Prostate gland (tissue), 2 donors: ENCODE measurements at places on chromosomes 4 and X. TPM values are rescaled to one million over a fixed set of nuclear protein-coding genes. Genes with fewer than 3 reads are reported as not detected.
A peak's percentile ranks its signal among the peaks of the same experiment; 100 is the strongest.

DNA sequence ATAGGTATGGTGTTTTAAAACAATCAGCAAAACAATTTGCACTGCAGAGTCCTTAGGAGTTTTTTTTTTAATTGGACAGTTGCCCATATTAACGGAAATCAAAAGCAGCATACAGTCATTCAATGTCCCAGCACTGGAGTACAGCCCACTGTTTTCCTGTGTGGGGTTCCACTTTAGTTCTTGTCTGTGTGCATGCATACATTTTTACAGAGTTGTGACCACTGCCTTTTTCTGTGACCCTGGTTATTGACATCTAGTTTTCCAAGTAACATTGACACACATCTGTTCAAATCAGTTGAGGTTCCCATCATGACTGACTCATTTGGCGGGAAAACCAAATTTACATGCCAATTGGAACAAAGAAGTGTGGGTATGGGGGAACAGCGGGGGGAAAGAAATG lies 83.3 kb downstream of the HPRT1 start:
- no peak overlapping the region for H3K27ac ChIP-seq
- H3K4me1 ChIP-seq = no peaks in the 10 kb centered on the region

GRCh38 chr4:33518856-33519255 lies 2725.5 kb downstream of the ARAP2 start:
- no peak for DNase-seq
- no peaks in the 10 kb centered on the region for H3K36me3 ChIP-seq
- H3K27ac ChIP-seq = no peak overlapping the region
- no peaks in the 10 kb centered on the region for H3K27me3 ChIP-seq
- H3K4me3 ChIP-seq = no peak overlapping the region
- H3K4me1 ChIP-seq = no peaks in the 10 kb centered on the region

The ALB gene
- 9.0 TPM for total RNA-seq

- H3K36me3 ChIP-seq = no peaks in the 10 kb centered on the region
- no peak for DNase-seq
- no peaks in the 10 kb centered on the region for H3K27me3 ChIP-seq
- no peak overlapping the region for H3K27ac ChIP-seq
- no peak overlapping the region for H3K4me3 ChIP-seq
Measured at GRCh38 chrX:15059474-15059873, 186.3 kb downstream of the MOSPD2 start.

DNA sequence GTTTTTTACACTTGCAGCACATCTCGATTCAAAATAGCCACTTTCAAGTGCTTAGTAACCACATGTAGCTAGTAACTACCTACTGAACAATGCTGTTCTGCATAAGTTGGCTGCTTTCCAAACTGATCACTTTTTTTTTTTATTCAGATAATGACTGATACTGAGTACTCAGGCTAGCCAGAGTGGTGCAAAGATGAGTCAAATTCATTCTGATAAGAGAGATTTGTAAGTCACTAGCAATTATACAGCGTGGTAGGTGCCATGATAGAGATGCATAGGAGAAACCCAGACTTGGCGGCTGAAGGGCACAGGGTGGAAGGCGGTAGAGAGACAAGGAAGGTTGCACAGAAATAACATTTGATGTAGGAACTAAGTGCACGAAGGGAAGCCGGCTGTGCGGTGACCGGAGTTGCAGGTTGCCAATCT lies 357 bp upstream of the IGBP1 start:
- H3K4me3 ChIP-seq = peak overlapping the region; percentile 52
- no peaks in the 10 kb centered on the region for H3K36me3 ChIP-seq
- no peaks in the 10 kb centered on the region for H3K4me1 ChIP-seq
- no peaks in the 10 kb centered on the region for H3K27me3 ChIP-seq
- peak overlapping the region; percentile 75 for H3K27ac ChIP-seq
- DNase-seq = no peak

The AKAP4 gene
- 19.0 TPM for total RNA-seq

DNA sequence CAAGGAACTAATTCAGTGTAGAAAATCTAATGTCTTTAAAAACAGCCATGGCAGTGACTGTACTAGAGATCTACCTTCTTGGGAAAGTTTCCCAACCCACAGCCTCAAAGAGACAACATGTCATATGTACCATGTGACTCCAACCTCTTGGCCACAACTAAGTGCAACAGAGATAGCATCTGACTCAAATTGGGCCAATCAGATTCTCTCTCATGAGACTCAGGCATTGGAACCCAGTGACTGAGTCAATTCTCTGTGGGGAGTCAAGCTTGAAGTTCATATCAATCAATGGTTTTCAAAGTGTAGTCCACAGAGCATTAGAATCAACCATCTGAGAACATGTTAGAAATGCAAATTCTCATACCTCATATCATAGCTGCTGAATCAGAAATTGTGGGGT lies 123.3 kb downstream of the MBNL3 start:
- no peaks in the 10 kb centered on the region for H3K36me3 ChIP-seq
- H3K27ac ChIP-seq = no peak overlapping the region
- H3K4me3 ChIP-seq = no peak overlapping the region
- no peaks in the 10 kb centered on the region for H3K27me3 ChIP-seq

- no peak overlapping the region for H3K27ac ChIP-seq
Measured at GRCh38 chr4:101756181-101756580, 34.3 kb upstream of the BANK1 start.

The CISD2 gene
- 16.4 TPM for total RNA-seq

The BDH2 gene
- 54.1 TPM for total RNA-seq

GRCh38 chr4:184395451-184395917 lies 78.9 kb downstream of the IRF2 start:
- peaks cover 4% of the 10 kb centered on the region for H3K4me1 ChIP-seq
- no peak overlapping the region for H3K4me3 ChIP-seq
- no peaks in the 10 kb centered on the region for H3K27me3 ChIP-seq
- H3K27ac ChIP-seq = no peak overlapping the region

DNA sequence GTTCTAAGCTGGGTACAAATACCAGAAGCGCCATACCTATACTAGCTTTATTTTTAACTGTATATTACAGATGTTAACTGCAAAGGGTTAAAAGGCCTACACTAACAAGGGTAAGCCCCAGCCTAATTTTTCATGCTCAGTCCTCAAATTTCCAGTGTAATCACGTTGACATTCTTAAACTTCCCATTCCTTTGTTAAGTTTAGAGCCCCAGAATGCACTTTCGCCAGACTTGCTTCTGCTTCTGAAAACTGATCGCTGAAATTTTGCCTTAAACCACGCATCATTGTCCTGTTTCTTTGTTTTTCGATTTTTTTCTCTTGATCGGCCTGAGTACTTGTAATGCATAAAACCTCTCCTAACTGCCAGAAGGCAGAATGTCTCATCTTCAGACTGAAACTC lies 2141.9 kb upstream of the AGA start:
- no peaks in the 10 kb centered on the region for H3K4me1 ChIP-seq
- H3K36me3 ChIP-seq = no peaks in the 10 kb centered on the region
- H3K27me3 ChIP-seq = no peaks in the 10 kb centered on the region
- DNase-seq = no peak
- no peak overlapping the region for H3K4me3 ChIP-seq

The LAGE3 gene
- total RNA-seq = 39.1 TPM

DNA sequence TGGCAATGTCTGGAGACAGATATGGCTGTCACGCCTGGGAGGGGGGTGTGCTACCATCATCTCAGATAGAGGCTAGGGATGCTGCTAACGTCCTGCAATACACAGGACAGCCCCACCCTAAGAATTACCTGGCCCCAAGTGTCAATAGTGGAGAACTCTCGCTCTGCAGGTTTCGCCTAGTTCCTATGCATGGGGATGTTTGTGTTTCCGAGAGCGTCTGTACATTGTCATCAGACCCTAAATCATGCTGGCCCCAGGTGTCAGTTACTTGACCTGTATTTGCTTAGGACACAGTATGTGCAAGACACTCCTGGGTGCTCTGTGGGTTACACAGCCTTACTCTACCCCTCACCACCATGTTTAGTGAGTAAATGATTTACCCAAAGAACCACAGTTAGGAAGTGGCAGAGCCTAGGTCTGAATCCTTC lies 90.8 kb downstream of the AFF1 start:
- H3K27ac ChIP-seq = peak overlapping the region; percentile 54
- peaks cover 34% of the 10 kb centered on the region for H3K4me1 ChIP-seq
- no peaks in the 10 kb centered on the region for H3K36me3 ChIP-seq
- peak; percentile 66 for DNase-seq
- no peaks in the 10 kb centered on the region for H3K27me3 ChIP-seq

DNA sequence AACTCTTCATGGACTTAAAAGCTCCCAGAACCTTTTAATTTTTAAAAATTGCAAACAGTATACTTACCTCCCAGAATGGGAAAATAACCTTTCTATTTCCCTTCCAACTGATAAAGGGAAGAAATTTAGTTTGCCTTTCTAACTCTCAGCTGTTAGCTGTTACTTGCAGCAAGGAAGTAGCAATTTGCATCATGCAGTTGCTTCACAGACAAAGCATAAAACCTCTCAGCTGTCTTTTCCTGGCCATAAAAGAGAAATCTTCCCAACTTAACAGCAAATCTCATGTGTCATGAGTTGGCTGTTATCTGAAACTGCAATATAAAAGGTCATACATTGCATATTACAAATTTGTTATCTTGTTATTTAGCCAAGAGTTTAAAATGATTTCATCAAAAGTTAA lies 18.4 kb downstream of the C4orf17 start:
- H3K27ac ChIP-seq = no peak overlapping the region
- no peaks in the 10 kb centered on the region for H3K36me3 ChIP-seq
- H3K27me3 ChIP-seq = no peaks in the 10 kb centered on the region
- no peaks in the 10 kb centered on the region for H3K4me1 ChIP-seq
- DNase-seq = no peak
- H3K4me3 ChIP-seq = no peak overlapping the region

DNA sequence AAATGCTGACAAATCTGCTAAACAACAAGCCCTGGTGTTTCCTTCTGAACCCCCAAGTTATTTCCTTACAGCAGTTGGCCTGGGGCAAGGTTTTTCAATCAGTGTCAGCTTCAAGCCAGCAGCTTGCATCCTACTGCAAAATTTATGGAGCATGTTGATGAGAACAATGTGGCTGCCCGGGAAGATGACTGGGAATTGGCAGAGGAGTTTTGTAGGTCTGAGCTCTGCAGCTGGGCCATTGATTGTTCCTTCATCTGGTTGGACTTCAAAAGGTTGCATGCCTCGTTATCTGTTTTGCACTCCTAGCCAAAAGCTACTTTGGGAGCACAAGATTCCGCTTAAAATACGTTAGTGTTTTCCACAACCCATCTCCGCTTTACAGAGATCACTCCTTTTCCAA lies 1030.3 kb upstream of the LCORL start:
- H3K27me3 ChIP-seq = no peaks in the 10 kb centered on the region
- H3K36me3 ChIP-seq = no peaks in the 10 kb centered on the region
- H3K4me3 ChIP-seq = no peak overlapping the region
- DNase-seq = no peak
- H3K4me1 ChIP-seq = no peaks in the 10 kb centered on the region
- H3K27ac ChIP-seq = no peak overlapping the region

GRCh38 chr4:164304101-164304639 lies 449.8 kb upstream of the SMIM31 start:
- no peaks in the 10 kb centered on the region for H3K36me3 ChIP-seq
- no peaks in the 10 kb centered on the region for H3K4me1 ChIP-seq
- H3K27me3 ChIP-seq = no peaks in the 10 kb centered on the region
- no peak for DNase-seq
- H3K4me3 ChIP-seq = no peak overlapping the region

GRCh38 chr4:3766785-3767569 lies 792 bp downstream of the ADRA2C start:
- no peak for DNase-seq
- no peaks in the 10 kb centered on the region for H3K36me3 ChIP-seq
- H3K4me1 ChIP-seq = no peaks in the 10 kb centered on the region
- H3K27me3 ChIP-seq = peaks cover 6% of the 10 kb centered on the region
- H3K4me3 ChIP-seq = peak overlapping the region; percentile 22

The PCDH18 gene
- 28.0 TPM for total RNA-seq

DNA sequence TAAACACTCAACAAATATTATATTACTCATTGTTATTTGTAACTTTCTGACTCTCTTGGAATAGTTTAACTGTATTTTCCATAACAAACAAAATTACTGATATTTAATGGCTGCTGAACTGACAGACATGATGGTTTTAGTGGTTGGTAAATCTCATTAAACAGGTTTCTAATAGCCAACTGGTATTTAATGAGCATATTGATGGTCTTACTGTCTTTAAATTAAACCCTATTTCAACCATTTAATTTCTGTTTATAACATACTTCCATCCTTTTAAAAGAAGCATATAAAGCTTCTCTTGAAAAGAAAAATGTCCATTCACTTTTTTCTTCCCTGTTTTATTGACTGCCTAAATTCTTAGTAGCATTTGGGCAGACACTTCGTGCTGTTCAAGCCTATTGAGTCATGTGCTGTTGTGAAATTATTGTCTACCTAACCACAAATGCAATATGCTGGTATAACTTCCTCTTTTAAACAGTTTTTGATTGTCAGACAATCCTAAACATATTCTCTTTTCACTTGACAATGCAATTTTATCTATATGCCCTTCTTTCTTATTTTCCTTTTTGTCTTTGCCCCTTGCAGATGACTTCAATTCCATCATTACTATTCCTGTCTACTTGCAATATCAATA lies 163.9 kb upstream of the SLC7A11 start:
- H3K27ac ChIP-seq = no peak overlapping the region
- no peak for DNase-seq
- H3K4me1 ChIP-seq = no peaks in the 10 kb centered on the region
- no peaks in the 10 kb centered on the region for H3K36me3 ChIP-seq
- H3K27me3 ChIP-seq = no peaks in the 10 kb centered on the region
- no peak overlapping the region for H3K4me3 ChIP-seq

DNA sequence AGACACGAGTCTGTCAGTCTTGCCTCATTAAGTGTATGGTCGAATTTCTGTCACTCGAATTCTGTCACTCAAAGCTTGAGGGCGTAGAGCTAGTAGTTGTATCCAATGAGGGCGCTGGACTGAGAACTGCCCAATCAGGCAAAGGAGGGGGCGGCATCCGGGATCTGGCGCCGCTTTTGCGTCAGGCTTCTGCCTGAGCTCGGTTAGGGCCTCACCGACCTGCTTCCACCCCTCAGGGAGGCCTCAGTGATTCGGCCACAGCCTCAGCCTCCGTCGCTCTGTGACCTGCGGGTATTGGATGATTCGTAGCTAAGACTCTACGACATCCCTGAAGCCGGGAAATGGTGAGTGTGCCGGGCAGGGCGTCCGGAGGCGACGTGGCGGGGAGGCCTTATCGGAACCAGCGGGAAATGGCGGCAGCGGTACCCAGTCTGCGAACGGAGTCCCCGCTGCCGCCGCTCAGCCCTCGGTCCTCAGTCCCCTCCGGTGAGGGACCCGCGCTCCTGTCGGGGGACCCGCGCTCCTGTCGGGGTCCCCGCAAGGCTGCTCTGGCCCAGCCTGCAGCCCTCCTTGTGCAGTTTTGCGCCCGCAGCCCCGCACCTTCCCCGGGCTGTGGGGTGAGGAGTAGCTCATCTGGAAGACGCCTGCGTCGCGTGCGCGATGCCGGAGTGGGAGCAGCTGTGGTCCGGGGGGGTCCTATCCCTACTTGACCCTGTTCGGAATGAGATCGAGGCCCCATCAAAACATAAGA lies 88.3 kb downstream of the ZNF718 start:
- H3K27me3 ChIP-seq = no peaks in the 10 kb centered on the region
- no peaks in the 10 kb centered on the region for H3K36me3 ChIP-seq
- H3K4me3 ChIP-seq = peak overlapping the region; percentile 34
- H3K4me1 ChIP-seq = no peaks in the 10 kb centered on the region
- peak; percentile 52 for DNase-seq

GRCh38 chrX:95332530-95332929 lies 1352.1 kb upstream of the DIAPH2 start:
- no peaks in the 10 kb centered on the region for H3K36me3 ChIP-seq
- no peak for DNase-seq
- H3K4me3 ChIP-seq = no peak overlapping the region
- no peaks in the 10 kb centered on the region for H3K4me1 ChIP-seq

The GPM6B gene
- 12.3 TPM for total RNA-seq
